ENCODE measurements at places on chromosomes 6 and 20. TPM values are rescaled to one million over a fixed set of nuclear protein-coding genes. Genes with fewer than 3 reads are reported as not detected.
A peak's percentile ranks its signal among the peaks of the same experiment; 100 is the strongest.

DNA sequence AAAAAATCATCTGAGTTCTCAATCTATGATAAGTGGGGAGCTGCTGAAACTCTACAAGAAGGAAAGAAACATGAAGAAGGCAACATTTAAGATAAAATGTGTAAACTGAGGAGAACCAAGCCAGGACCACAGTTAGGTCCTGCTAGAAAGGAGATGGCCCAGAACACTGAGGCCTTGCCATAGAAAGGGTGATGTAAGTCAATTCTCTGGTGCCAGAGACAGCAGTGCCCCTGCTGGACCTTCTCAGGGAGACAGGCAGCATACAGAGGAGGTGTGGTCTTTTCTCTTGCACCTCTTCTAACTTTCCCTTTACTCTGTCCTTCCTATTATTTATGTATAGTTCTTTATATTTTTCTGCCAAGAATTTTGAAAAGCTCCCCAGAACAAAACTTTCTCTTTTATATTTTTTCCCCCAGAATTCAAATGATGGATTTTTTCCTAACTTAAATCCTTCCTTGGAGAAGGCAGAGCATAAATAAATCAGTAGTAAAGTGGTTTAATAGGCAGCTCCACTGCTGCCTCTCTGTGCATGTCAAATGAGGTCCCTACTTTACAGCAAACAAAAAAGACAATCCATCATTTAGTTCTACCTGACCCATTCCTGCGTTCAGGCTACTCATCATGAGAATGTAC is 9.0 kb downstream of the UQCC2 start:
- no peak for DNase-seq

GRCh38 chr6:43013097-43013842 is 476 bp downstream of the MEA1 start:
- DNase-seq = no peak

DNA sequence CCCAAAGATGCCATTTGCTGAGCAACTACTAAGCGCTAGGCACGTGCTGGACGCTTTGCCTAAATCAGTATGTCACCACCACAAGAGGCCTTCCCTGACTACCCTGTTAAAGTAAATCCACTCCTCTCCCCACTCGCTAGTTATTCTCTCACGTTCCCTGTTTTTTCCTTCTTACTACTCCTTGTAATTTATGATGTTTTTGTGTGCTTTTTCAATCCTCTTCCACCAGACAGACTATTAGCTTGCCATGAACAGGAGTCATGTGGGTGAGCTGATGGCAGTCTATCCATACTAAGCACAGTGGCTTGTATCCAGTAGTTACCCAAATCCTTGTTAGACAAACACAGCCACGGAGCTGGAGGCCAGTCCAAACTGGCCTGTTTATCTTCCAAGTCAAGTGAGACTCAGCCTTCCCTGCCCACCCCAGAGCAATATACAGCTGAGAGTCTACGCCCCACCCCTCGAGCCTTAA is 41.2 kb downstream of the C6orf132 start:
- no peak for DNase-seq

GRCh38 chr6:136012198-136012887 is 160.8 kb downstream of the PDE7B start:
- DNase-seq = no peak

DNA sequence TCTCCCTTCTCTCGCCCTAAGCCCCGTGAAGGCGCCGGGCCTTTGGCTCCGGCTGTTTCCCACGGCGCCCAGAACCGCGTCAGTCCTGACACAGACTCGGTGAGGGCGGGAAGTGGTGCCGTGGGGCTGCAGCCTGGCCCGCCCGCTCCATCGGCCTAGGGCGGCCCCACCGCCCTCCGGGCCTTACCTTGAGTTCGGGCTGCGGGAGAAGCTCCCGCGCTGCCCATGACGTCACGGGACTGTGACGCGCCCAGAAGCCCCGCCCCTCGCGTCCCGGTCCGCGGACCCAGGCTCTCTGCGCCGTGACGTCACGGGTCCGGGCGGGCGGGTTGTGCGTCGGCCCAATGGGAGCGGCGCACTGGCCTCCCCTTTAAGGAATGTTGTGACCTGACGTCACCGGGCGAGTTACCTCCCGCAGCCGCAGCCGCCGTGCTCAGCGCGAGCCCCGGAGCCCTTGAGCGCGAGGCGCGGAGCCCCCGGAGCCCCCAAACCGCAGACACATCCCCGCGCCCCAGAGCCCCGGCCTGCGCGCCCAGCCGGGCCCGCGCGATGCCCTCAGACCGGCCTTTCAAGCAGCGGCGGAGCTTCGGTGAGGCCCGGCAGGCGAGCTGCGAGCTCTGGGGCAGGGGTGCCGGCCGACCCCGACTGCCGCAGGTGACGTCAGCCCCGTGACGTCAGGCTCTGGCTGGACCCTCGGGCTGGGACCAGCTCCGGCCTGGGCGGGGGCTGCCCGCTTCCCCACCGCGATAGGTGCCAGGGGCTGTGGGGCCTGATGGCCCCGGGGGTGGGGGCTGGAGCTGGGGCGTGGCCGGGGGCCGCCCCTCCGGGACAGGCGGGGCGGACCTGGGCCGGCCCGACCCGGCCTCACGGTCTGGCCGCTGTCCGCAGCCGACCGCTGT is at the start of gene MAP1LC3A:
Gene MAP1LC3A, plus strand, starts transcription at position 399 of the 899 bp plus-strand sequence. Its CDS starts 151 bp downstream, at position 550.
- DNase-seq = peak; percentile 91

GRCh38 chr6:80454197-80454596 is 347.7 kb downstream of the BCKDHB start:
- no peak for DNase-seq

DNA sequence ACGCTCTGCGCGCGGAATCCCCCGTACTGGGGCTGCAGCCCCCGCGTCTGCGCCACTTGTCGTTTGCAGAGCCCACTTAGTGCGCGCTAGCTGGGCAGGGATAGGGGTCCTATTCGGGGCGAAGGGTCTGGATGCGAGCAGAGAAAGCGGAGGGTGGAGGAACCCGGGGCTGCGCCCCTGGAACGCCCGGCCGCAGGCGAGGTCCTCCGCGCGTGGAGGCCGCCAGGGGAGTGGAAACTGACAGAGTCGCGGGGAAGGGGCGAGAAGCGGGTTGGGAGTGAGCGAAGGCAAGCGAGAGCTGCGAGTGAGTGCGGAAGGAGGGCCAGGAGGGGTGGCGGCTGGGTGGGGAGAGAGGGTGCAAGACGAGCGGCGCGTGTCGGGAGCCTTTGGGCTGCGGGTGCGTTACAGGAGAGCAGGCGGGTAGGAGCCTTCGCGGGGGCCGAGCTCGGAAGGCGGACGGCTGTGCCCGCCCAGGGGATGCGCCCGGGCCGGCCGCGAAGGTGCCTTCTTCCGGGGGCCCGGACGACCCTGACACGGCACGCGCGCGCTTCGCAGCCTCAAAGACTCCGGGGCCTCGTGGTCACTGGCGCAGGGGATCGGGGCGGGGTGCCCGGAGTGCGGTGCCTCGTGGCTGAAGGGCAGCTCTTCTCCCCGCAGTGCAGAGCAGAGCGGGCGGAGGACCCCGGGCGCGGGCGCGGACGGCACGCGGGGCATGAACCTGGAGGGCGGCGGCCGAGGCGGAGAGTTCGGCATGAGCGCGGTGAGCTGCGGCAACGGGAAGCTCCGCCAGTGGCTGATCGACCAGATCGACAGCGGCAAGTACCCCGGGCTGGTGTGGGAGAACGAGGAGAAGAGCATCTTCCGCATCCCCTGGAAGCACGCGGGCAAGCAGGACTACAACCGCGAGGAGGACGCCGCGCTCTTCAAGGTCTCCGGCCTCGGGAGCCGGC is 1.2 kb downstream of the IRF4 start:
- peak; percentile 70 for DNase-seq

NKAIN4 gene
- total RNA-seq = not detected
